Smooth muscle cell of trachea (primary cell): ENCODE measurements at places on chromosomes 4 and X. TPM values are rescaled to one million over a fixed set of nuclear protein-coding genes. Genes with fewer than 3 reads are reported as not detected.

PNMA6F gene
- total RNA-seq: not detected in 2 replicates

GLRA3 gene
- total RNA-seq: under 0.01 TPM in 1 of 2 replicates, not detected in the other

LAP3 gene
- total RNA-seq: 140 and 169 TPM in 2 replicates

WAS gene
- 0.17 TPM in 1 of 2 replicates, not detected in the other for total RNA-seq

TMPRSS11A gene
- not detected in 2 replicates for total RNA-seq

SCML2 gene
- 1.7 TPM in 2 replicates for total RNA-seq

GPC3 gene
- total RNA-seq: 1.6 and 3.5 TPM in 2 replicates

RHOXF2 gene
- total RNA-seq: not detected in 2 replicates

EPGN gene
- total RNA-seq: 0.15 and 0.17 TPM in 2 replicates

ASMT gene
- not detected in 2 replicates for total RNA-seq

ZCCHC18 gene
- total RNA-seq: 0.33 TPM in 1 of 2 replicates, not detected in the other

PHKA1 gene
- 6.5 and 6.8 TPM in 2 replicates for total RNA-seq

PASD1 gene
- total RNA-seq: not detected in 2 replicates

CT83 gene
- not detected in 2 replicates for total RNA-seq

VEGFC gene
- 29.8 and 37.2 TPM in 2 replicates for total RNA-seq

AKAP14 gene
- not detected in 2 replicates for total RNA-seq

SSX4 gene
- not detected in 2 replicates for total RNA-seq

KLHL5 gene
- 55.9 and 83.2 TPM in 2 replicates for total RNA-seq

FAM149A gene
- total RNA-seq: 6.3 and 8.8 TPM in 2 replicates

GAB1 gene
- 12.1 and 12.5 TPM in 2 replicates for total RNA-seq

LGI2 gene
- total RNA-seq: under 0.01 TPM in 1 of 2 replicates, not detected in the other

FRMPD4 gene
- total RNA-seq: 2.3 and 2.8 TPM in 2 replicates

ARHGAP36 gene
- not detected in 2 replicates for total RNA-seq

ADH7 gene
- total RNA-seq: 0.83 and 2.0 TPM in 2 replicates

XKRX gene
- 0.15 and 0.17 TPM in 2 replicates for total RNA-seq

FNIP2 gene
- 31.7 and 43.5 TPM in 2 replicates for total RNA-seq

TSPAN6 gene
- total RNA-seq: 28.4 and 34.1 TPM in 2 replicates

FAM9B gene
- not detected in 2 replicates for total RNA-seq

GUCY1A1 gene
- total RNA-seq: 4.0 and 4.2 TPM in 2 replicates

RPGR gene
- 6.6 and 8.9 TPM in 2 replicates for total RNA-seq

SLIT2 gene
- 10.5 and 14.1 TPM in 2 replicates for total RNA-seq

PLXNB3 gene
- 2.3 and 6.1 TPM in 2 replicates for total RNA-seq

KLHL13 gene
- total RNA-seq: 18.0 and 28.5 TPM in 2 replicates

ETDA gene
- not detected in 2 replicates for total RNA-seq

RRH gene
- total RNA-seq: under 0.01 and 0.17 TPM in 2 replicates

NONO gene
- 350 and 455 TPM in 2 replicates for total RNA-seq

CYSLTR1 gene
- 0.29 and 0.33 TPM in 2 replicates for total RNA-seq

NSDHL gene
- total RNA-seq: 14.9 and 22.4 TPM in 2 replicates

PRPS1 gene
- total RNA-seq: 33.6 and 49.7 TPM in 2 replicates

AGTR2 gene
- total RNA-seq: not detected in 2 replicates

GSX2 gene
- not detected in 2 replicates for total RNA-seq
